ENCODE measurements at places on chromosomes 2 and 18.

- DNase-seq = no peak
Observed at GRCh38 chr2:150778828-150779227, 291.4 kb upstream of the RND3 start.

DNA sequence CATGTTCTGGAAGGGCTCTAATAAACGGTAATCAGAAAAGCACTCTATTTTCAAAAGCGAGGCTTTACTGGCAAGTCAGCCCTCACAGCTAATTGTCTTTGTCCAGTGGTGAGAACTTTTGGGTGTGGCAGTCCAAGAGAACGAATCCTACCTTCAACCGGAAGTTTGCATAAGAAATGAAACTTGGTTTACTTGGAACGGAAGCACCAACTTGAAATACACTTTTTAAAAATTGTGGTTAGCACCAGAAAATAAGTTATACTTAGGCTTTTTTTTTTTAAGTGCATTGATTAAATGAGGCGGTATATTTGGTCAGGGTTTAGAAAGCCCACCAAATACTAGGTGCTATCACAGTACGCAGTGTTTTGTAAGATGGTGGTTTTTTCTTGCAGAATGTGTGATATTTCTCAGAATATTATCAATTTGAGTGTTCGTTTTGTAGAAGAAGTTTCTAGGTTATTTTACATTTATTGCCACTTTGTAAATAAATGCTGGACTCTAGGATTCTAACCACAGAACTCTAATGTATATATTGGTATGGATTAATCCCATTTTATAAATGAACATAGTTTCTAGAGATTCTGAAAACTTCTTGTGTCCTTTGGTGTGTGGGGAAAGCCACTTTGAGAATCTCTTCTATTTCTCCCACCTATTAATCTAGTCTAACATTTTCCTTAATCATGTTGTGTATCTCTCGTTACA, 1.2 kb downstream of the MYL12A start:
- peak; percentile 66 for DNase-seq

- DNase-seq = peak; percentile 70
Observed at GRCh38 chr2:84924173-84925106, 19.0 kb downstream of the TMSB10 start.

GRCh38 chr2:105517814-105518705, 119.2 kb upstream of the FHL2 start:
- DNase-seq = peak; percentile 28

DNA sequence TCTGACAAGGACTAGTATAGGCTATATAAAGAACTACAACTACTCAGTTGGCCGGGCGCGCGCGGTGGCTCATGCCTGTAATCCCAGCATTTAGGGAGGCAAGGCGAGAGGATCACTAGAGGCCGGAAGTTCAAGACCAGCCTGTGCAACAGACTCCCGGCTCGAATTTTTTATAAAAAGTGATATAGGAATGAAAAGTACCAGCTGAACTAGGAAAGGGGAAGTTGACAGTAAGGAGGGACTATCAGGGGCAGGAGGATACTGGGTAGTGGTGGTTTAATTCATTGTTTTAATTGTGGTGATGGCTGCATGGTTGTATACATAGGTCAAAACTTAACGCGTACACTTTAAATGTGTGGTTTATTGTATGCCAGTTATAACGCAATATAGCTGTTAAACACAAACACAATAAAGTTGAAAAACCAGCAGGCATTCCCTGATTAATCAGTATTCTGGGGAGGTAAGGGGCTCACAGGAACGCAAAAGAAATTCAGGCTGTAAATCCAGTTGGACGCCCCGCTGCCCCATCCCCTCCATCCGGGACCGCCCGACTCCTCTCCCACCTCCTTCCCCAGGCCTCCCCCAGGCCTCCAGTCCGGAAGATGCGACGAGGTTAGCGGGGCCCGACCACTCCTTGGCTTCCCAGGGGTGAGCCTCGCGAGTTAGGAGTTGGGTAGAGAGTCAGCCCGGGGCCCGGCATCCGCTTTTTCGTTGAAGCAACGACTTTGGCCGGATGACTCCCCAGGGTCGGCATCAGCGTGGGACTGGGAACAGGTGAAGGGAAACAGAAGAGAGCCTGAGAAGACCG, 746 bp upstream of the POLR1B start:
- peak; percentile 70 for DNase-seq

GRCh38 chr18:13643261-13643751, 83.1 kb downstream of the FAM210A start:
- no peak for DNase-seq

GRCh38 chr2:10353931-10354330, 51.2 kb downstream of the HPCAL1 start:
- no peak for DNase-seq

- DNase-seq = no peak
Observed at GRCh38 chr2:147712051-147712450, 132.8 kb upstream of the ACVR2A start.

- no peak for DNase-seq
Observed at GRCh38 chr2:68365087-68365486, at the start of gene PLEK. PLEK (plus strand) TSS chr2:68365282; CDS start chr2:68365352, 70 bp downstream.

DNA sequence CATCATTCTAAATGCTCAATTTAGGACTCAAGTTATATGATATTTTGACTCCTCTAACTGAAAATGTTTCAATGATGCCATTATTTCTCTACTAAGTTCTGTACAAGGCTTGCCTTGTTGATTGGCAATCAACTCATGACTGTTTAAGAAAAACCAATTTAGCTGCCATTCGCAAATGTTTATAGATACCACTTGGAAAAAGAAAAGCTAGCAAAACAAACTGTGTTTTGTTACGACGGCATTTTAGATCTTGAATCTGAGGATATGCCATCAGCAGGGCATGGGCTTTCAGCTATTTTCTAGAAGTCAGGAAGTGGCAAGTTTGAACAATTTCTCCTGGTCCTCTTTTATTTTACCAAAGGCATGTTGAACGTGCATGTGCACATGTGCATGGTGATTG, 65.3 kb downstream of the MREG start:
- DNase-seq = no peak

- DNase-seq = peak; percentile 56
Observed at GRCh38 chr2:217327953-217328621, 468.2 kb upstream of the TNP1 start.

DNA sequence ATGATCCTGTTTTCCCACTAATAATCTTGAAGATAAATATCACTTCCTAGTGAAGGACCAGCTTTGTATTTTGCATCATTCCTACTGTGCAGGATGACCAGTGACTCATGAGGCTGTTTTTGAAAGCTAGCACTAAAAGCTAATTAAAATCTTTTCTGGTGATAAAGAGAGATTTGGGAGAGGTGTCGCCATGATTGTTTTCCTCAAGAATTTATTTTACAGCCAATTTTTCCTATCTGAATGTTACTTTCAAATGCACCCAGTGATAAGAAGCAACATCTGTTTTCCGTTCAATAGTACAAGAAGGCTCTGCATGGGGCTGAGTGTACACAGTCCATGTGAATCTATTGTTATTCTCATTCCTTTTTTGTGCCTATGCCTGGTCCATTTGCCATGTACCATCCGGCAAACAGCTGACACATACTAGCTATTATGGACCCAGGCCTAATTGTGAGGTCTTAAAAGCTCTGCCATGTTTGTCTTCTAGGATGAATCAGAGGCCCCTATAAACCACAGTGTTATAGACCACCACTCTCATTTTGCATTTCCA, 28.4 kb downstream of the MEIS1 start:
- peak; percentile 30 for DNase-seq

GRCh38 chr2:10720947-10721395, 459 bp upstream of the ATP6V1C2 start:
- DNase-seq = no peak

DNA sequence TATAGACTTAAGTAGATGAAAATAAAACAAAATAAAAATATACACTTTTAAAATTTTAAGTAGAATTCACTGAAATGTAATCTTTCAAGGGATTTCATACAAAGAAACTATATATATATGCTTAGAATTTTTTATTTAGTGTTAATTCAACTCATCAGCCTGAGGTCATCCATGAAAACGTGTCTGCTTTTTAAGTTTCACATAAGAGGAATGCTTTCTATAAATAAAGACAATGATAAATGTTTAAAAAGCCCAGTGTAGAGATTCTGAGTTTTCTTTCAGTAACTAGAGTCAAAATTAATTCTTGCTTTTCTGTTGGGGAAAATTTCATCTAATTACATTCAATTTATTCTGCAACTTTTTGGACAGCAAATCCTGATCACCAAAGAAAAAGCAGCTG, 213.3 kb downstream of the MBD5 start:
- no peak for DNase-seq

- peak; percentile 77 for DNase-seq
Observed at GRCh38 chr2:174259981-174260380, 11.6 kb upstream of the OLA1 start.

GRCh38 chr2:8693157-8693821, 11.4 kb downstream of the ID2 start:
- DNase-seq = no peak

DNA sequence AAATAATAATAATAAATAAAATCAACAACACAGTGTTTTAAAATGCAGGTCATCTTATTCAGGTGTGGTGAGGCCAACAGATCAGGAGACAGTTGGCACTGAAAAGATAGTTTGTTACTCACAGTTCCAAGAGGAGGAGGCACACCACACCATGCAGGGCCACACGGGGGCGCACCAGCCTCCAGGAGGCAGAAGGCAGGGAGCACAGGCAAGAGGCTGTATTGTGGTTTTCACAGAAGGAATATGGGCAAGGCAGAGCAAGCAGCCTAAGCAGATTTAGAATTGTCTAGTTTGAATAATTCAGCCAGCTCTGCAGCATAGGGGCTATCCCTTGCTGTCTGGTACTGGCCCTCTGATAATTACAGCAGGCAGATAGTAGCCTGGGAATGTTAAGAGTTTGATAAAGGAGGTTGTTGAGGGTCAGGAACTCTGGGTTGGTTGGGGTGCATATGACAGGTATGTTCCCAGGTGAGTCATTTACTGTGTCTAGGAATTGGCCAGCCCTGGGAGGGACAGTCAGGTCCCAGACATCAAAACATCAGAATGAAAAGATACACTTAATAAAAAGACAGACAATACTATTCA, 31.3 kb downstream of the KIAA2012 start:
- peak; percentile 62 for DNase-seq

DNA sequence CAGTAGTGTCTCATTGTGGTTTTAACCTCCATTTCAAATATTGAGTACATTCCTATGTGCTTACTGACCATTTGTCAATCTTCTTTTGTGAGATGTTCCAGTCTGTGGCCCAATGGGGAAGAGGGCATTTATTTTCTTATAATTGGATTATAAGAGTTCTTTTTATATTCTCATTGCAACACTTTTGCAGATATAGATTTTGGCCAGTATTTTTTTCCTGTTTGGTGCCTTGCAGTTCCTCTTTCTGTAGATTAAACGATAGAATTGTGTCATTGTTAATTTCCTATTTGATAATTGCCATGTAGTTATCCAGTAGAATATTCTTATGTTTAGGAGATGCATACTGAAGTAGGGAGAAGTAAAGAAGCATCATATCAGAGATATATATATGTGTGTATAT, 56.4 kb upstream of the CYTIP start:
- no peak for DNase-seq

GRCh38 chr2:127134235-127134634, 27.3 kb upstream of the BIN1 start:
- DNase-seq = no peak

DNA sequence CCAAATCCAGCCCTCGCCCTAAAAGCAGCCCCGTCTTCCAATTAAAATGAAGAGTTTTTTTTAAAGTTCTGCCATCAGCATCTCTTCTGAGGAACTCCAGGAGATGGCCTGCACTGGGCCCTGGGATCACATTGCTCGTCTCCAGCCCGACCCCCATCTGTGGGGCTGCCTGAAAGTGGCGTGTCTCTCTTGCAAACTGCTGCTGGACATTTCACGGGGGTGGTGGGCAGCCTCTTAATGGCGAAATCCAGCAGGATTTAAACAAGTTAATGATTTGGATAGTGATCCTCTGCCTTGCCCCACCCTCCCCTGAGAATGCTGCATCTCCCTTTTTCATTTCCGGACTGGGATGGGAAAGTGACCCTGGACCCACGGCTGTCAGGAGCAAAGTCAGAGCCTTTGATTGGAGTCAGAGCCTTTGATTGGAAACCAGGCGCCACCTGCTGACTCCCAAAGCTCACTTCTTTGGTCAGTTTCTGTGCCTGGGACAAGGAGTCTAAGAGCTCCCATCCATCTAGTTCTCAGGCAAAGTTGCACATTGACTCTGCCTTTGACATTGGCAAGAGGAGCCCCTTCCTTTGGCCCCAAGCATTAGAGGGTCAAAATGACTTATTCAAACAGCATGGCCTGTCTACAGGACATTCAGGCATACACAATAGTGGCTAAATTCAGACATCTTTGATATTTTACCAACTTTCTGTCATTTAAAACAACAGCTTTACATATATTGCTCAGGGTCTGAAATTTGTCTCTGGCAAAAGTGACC, 155.2 kb downstream of the SH3BP4 start:
- DNase-seq = peak; percentile 72

- DNase-seq = no peak
Observed at GRCh38 chr2:202378662-202379358, 2.7 kb downstream of the BMPR2 start.

GRCh38 chr2:67667054-67667908, 270.1 kb downstream of the ETAA1 start:
- no peak for DNase-seq

- no peak for DNase-seq
Observed at GRCh38 chr2:128622371-128622770, 303.7 kb upstream of the HS6ST1 start.

DNA sequence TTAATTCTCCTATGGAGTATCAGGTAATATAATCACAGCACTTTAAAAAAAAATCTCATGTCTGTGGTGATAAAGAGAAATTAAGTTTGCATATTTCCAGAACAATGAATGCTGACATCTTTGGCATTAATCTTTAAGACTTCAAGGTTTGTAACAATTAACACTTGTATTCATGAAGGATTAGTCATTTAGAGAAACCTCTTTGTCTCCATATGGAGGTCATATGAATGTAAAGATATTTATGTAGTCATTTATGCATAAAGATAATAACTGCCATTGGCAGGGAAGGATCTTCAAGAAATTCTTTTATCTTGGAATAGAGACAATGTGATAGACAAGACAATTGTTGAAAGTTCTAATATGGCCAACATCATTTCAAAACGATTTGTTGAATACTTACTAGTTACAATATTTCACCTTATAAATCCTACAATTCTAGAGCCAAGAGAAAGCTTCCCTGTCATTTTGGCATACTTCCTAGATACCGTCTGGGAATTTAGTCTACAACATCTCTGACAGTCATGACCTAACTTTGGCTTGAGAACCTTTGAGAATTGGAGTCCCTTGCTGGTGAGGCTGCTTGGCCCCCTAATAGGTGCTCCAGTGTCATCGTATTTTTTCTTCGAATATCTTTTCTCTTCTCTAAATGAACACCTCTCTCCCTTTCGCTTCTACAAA, 33.6 kb downstream of the RASGRP3 start:
- DNase-seq = no peak

- DNase-seq = no peak
Observed at GRCh38 chr2:68660658-68661057, 17.3 kb downstream of the PROKR1 start.

GRCh38 chr2:152062125-152063091, 36.4 kb downstream of the CACNB4 start:
- DNase-seq = peak; percentile 80
